ENCODE measurements at places on chromosomes 3 and 15.
A peak's percentile ranks its signal among the peaks of the same experiment; 100 is the strongest.

GRCh38 chr3:32420126-32421038, 28.7 kb downstream of the CMTM7 start:
- DNase-seq = peak; percentile 65

GRCh38 chr15:66066481-66066880, 187.1 kb downstream of the MEGF11 start:
- no peak for DNase-seq

- DNase-seq = peak; percentile 61
These were observed 67.2 kb upstream of the TSPAN3 start for GRCh38 chr15:77138167-77138522.

GRCh38 chr3:140013220-140013619, 78.2 kb downstream of the CLSTN2 start:
- DNase-seq = no peak

DNA sequence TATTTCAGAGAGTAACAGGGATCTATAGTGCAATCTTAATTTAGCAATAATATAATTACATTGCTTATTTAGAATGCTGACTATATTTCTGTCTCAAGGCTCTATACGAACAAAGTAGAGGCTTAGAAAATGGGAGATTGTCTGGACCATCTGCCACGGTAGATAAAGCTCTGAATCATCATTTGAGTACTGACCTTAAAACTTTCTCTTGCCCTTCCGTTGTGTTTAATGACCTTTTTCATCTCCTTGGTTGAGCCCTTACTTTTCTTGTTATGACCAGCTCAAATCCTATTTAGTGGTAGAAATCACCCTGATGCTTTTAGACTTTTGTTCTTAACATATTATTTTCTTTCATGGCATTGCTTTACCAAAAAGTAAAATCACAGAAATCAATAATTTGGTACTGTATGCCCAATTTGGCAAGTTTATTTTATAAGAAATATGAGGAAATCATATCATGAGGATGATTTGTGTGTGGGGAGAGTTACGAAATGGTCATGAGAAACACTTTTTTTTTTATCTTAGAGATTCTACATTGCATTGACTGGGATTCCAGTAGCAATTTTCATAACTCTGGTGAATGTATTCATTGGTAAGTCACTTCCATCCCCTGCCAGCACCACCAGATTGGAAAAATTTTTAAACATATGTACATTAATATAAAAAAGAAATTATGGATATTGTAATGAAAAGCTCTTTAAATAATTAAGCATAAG, 11.0 kb downstream of the NDUFB5 start:
- peak; percentile 56 for DNase-seq

DNA sequence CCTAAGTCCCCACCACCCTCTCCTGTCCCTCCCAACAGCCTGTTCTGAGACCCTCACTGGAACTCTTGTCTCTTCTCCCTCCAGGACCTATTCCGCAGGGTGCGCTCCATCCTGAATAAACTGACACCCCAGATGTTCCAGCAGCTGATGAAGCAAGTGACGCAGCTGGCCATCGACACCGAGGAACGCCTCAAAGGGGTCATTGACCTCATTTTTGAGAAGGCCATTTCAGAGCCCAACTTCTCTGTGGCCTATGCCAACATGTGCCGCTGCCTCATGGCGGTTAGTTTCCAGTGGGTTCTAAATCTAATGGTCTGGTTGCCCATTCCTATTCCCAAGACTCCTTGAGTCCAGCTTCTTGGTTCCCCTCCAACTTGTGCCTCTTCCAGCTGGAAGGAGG, 9.3 kb downstream of the EIF4G1 start:
- no peak for DNase-seq

DNA sequence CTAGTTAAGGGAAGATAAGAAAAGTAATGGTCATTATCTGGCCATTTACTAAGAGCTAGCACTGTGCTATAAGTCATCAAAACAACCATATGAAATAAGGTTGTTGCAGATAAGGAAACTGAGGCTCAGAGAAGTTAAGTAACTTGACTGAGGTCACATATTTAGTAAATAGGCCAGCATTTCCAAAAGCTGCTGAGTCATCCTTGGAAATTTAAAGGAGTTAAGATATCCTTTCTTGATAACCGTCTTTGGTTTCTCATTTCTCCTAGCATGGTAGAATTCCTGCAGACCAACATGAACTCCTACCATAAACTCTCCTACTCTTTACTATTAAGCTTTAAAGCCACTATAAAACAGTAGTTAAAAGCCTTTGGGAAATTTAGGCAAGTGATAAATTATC, 85.0 kb upstream of the PDZRN3 start:
- DNase-seq = no peak

DNA sequence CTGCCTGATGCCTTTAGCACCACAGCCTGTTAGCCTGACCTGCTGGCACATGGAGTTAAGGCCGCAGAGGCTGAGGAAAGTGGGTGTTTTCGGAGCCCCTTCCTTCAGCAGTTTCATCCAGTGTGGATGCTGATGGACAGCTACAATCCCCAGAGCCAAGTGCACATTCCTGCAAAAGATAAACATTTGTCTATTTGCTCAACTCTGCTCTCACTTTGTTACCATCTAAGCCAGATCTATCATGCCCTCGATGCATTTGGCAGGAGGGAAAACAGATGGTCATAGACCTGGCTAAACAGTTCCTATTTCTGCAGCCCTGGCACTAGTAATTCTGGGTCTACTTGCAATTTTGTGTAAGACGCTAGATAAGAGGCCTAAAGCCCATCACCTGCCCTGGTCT, 312.9 kb upstream of the RASGRP1 start:
- DNase-seq = no peak

All from iris pigment epithelial cell (primary cell).